ENCODE measurements at places on chromosomes 6 and 20.

GRCh38 chr6:159104931-159105330 is 60.1 kb upstream of the TAGAP start:
- DNase-seq = no peak

- DNase-seq = no peak
These were observed 23.9 kb downstream of the KDM1B start for GRCh38 chr6:18178960-18179615.

DNA sequence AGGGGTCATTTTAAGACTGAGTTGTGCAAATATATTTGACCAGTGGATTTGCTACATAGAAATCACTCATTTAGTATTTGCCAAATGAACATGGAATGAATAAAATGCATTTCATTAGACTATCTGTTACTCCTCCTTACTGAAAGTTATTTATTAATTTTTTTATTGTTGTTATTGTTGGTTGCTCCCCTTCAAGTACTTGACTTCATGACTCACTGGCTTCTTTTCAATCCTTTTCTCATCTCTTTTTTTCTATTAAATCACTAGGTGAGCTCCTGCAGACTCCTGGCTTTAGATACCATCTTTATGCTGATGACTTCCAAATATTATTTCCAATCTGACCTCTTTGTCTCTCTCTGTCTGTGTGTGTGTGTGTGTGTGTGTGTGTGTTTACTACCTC is 192.2 kb upstream of the FAM83B start:
- peak; percentile 26 for DNase-seq

- no peak for DNase-seq
These were observed 79.9 kb downstream of the SLC22A3 start for GRCh38 chr6:160428069-160428430.

- peak; percentile 72 for DNase-seq
These were observed 21.4 kb downstream of the CRYBG1 start for GRCh38 chr6:106381881-106382280.

DNA sequence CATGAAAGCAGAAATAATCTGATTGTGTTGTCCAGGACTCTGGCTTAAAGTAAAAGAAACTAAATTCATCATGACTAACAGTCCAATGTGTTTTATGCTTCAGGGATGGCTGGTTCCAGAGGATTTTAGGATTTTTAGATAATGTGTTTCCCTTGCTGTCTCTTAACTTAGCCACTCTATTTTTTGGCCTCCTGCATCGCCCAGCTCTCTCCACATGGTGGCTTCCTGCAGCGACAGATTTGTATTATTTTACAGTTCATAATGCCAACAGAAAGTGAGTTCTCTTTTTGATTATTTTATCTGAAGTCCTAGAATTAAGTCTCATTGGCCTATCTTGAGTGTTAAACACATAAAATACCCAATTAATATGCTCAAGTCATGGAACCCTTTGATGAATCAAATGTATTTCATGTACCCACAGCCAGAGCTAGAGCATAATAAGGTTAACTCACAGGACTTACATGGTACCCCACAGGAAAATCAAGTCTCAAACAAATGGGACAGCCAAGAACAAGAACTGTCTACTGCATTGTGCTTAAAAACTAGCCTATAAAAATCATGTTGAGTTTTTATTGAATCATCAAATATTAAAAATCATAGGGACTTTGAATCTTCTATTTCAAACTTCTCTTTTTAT is 582.5 kb downstream of the DOK5 start:
- DNase-seq = no peak

GRCh38 chr6:84462698-84463097 is 235.3 kb upstream of the CEP162 start:
- DNase-seq = peak; percentile 15

- DNase-seq = peak; percentile 87
These were observed 43.4 kb downstream of the NHSL1 start for GRCh38 chr6:138455746-138456400.

GRCh38 chr6:105483492-105483891 is 80.6 kb upstream of the PREP start:
- DNase-seq = peak; percentile 54
